Ovary (tissue), 10 donors: ENCODE measurements at places on chromosomes 6 and 20. TPM values are rescaled to one million over a fixed set of nuclear protein-coding genes. Genes with fewer than 3 reads are reported as not detected.

DNA sequence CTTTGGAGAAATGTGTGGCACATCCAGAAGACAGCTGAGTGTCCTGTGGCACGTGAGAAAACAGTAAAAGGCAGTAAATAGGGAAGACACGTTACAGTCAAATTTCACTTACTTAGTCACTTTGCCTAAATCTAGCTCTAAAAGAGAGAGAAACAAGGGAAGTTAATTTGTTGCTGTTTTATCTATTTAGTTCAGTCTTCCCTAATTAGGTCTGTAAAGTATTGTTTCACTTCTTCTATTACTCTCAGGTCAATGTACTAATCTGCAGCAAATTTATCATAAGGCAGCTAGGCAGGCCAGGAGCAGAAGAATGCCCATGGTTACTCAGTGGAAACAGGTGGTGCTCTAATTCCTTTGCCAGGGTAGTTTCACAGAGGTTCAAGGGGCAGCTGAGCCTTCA, 124.3 kb upstream of the CNR1 start:
- DNase-seq = no peak

FERMT1 gene
- 4.7 TPM for polyA plus RNA-seq

CRISP2 gene
- polyA plus RNA-seq = 0.06 TPM

DNA sequence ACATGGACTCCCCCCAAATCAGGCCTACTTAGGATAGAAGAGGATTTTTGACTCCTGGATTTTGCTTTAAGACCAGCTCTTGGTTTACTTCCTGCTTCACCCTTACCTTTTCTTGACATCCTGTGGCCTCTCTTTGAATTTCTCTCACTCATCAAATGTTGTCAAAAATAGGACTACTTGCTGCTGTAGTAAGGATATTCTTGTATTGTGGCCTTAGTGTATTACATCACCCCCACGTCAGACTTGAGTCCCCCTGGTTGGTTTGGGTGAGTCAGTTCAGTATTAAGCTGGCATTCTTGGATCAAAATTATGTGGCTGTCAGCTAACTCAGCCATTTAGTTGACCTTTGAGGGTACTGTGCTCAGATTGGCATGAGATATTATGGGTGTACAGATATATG, 1.1 kb downstream of the TPX2 start:
- no peak for DNase-seq
